ENCODE measurements at places on chromosomes 6 and 20. TPM values are rescaled to one million over a fixed set of nuclear protein-coding genes. Genes with fewer than 3 reads are reported as not detected.

- no peak for DNase-seq
Measured at GRCh38 chr6:75524322-75524972, 30.8 kb upstream of the FILIP1 start.

- no peak for DNase-seq
Measured at GRCh38 chr6:27922949-27923348, 10.8 kb upstream of the OR2B2 start.

DNA sequence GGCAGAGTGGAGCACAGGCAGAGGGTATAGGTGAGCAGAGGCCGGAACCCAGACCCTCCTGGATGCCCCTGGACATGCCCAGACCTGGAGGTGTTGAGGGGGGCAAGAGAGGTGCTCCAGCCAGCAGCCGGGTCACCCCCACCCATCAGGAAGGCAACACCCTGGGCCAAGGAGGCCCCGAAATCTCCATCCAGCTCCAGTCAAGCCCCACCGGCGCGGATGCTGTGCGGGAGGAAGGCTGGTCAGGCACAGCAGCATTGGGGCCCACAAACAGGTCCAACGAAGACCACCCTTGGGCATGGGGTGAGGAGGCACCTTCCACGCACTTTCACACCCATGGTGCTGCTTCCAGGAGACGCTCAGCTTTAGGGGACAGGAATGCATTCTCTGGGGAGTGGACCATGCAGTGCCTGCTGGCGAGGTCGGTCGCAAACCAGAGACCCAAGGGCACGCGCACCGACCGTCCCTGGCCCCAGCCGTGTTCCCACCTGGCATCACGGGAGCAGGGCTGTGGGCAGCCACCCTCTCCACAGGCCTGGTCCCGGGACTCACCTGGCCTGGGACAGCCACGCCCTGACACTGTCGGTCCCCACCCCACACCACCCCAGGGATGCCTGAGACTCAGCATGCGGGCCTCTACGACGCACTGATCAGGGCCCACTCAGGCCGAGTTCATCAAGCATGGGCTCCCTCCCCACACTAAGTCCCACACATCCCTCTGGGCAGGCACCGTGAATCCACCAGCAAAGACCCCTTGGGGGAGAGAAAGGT, 43.6 kb upstream of the ZBP1 start:
- DNase-seq, result no peak

Gene ZSWIM3
- 2.7 TPM for polyA plus RNA-seq

- no peak for DNase-seq
Measured at GRCh38 chr6:136192902-136193301, 57.2 kb downstream of the MTFR2 start.

Gene SAMD3
- polyA plus RNA-seq, result not detected

Gene DNAJC5
- 17.9 TPM for polyA plus RNA-seq

Gene ABHD16B
- not detected for polyA plus RNA-seq

DNA sequence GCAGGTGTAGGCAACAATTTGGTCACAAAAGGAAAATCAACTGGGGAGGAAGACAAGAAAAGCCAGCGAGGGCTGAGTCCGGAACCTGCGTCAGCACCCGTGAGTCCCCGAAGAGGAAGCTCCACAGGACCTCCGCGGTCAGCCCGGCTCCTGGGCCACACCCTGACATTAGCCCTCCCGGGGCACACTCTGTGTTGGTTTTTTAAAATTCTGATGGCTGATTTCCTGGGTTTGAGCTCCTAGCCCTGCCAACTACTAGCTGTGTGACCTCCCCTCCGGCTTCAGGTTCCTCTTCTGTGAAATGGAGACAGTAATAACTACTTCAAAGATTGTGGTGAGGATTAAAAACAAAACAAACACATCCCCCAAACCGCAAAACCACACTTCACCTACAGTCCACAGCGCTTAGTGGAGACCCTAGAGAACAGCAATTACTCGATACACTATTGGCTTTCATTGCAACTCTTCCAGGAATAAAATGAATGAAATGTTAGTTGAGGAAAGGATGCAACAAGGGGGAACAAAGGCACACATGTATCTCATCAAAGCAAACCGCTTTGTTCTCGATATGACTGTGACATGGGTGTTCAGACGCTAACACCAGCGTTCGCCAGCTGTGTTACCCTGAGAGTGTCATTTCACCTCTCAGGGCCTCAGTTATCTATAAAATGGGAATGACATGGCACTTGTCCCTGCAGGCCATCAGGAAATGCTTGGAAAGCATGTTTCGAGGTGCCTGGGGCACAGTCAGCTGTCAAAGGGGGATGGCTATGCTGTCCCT, 985 bp downstream of the ZBP1 start:
- peak; percentile 93 for DNase-seq

- no peak for DNase-seq
Measured at GRCh38 chr6:87391334-87391733, 16.4 kb upstream of the CFAP206 start.

Gene EEF1A2
- polyA plus RNA-seq, result not detected

Gene FAM83C
- polyA plus RNA-seq, result not detected

Gene SOD2
- 57.8 TPM for polyA plus RNA-seq

DNA sequence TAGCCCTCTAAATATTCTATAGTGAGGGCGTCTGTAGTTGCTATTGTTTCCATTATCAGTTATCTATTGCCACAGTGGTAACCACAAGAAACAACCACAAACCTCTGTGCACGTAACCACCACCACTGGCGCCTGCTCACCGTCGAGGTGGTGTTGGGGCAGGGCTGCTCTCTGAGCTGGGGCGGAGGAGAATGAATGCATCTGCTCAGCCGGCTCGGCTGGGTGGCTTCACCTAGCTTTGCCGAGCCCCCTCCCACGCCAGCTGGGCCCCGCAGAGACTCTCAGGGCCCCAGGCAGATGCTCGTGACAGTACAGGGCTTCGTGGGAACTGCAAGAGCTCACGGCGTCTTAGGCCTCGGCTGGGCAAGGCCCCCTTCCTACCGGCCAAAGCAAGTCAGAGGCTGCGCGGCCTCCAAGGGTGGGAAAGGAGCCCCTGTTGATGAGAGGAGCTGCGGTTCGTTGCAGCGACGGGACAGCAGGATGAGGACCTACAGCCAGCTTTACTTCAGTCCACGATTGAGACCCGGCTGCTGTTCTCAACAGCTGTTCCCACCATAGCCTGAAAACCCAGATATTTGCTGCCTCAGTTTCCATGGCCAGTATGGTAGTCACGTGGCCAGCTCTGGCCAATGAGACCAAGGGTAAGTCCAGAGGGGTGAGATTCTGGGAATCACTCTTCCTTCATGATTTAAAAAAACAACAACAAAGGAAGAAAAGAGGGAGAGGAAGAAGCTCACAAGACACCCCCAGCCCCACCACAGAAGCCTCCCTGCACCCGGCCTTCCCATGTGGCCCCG, 120.2 kb upstream of the AFDN start:
- DNase-seq, result peak; percentile 33

Gene KIF13A
- polyA plus RNA-seq, result not detected

- DNase-seq, result peak; percentile 15
Measured at GRCh38 chr20:22684072-22684762, 99.8 kb upstream of the FOXA2 start.

DNA sequence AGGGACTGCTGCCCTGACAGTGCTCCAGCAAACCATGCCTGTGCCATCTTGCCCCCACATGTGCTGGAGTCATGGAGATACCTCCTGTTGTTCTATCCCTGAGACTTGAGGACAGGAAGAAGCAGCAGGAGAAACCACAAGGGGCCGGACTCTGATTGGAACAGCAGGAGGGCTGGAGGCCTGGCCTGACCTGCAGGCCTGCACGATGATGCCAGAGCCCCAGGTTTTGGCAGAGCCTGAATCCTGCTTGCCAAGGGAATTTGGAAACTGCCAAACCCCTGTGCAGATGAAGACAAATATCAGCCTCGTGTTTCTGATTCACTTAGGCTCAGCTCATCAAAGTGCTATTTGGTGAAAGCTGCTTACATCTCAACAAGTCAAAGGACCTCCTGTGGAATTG, 177.6 kb downstream of the MAFB start:
- DNase-seq, result no peak

GRCh38 chr6:157594292-157594691, 213.3 kb downstream of the ZDHHC14 start:
- DNase-seq, result no peak

DNA sequence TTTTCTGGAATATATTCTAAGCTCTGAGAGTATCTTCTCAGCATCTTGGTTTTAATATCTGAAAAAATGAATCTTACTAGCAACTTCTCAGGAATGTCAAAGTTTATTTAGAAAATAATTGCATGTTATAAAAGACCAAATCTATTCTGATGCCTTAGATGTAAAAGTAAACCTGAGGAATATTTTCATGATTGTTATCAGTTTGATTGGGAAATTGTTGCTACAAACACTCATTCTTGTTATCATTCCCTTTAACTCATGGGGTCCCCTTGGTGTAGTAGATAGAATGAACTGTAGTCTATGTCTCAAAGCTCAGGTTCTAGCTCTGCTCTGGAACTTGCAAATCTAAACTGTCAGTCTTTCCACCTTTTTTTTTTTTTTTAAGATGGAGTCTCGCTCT, 50.0 kb downstream of the SNRNP48 start:
- DNase-seq, result no peak

Gene BTNL2
- polyA plus RNA-seq, result not detected

Measured in GM12878 (cell line).